ENCODE measurements at places on chromosomes 5 and 9. TPM values are rescaled to one million over a fixed set of nuclear protein-coding genes. Genes with fewer than 3 reads are reported as not detected.

Gene MED7
- 7.0 TPM for total RNA-seq

Gene GM2A
- 4.1 TPM for total RNA-seq

GRCh38 chr5:72543365-72543764 lies 36.2 kb upstream of the ZNF366 start:
- H3K27me3 ChIP-seq, result no peaks in the 10 kb centered on the region
- H3K4me3 ChIP-seq, result no peak overlapping the region
- DNase-seq, result no peak
- H3K36me3 ChIP-seq, result no peaks in the 10 kb centered on the region
- H3K27ac ChIP-seq, result no peak overlapping the region

DNA sequence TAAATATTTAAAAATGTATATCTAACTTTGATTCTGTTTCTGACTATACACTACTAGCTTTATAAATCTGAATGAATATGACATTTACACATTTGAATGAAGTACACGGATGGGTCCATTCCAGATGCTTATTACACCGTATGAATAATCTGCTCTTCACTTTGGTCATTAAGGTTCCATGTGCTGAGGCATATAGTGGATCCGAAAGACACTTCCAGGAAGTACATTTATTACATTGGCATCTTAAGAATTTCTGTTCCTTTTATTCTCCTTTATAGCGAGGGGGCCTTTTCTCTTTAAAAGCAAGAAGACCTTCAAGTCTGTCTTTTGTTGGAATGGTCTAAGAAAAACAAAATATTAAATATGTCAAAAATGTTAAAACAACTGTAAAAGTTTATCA lies 147.6 kb downstream of the AUH start:
- H3K27ac ChIP-seq, result no peak overlapping the region
- peaks cover 3% of the 10 kb centered on the region for H3K4me1 ChIP-seq
- no peak overlapping the region for H3K4me3 ChIP-seq
- DNase-seq, result no peak

DNA sequence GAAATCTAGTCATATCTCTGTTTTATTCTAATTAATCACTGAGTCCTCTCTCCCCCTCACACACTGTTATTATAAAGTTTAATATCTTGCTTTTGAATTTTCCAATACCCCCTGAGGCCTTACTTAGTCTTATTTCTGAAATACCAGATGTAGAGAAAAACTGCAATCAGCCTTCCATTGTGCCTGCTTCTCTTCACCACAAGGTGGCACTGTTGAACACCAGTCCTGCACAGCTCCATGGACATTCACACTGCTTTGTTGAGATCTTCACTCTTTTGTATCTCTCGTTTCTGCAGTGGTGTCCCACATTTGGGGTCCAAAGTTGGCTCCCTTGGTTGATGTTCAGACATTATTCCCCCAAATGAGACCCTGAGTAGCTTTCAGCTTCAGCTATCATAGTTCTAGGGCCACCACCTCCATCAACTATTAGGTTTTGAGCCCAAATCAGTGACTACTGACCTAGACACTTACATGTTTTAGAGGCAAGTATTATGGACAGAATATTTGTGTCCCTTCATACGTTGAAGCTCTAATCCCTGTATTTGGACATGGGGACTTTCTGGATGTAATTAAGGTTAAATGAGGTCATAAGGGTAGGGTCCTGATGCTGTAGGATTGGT lies 24.3 kb downstream of the BOD1 start:
- H3K4me3 ChIP-seq, result no peak overlapping the region
- H3K27ac ChIP-seq, result no peak overlapping the region
- no peaks in the 10 kb centered on the region for H3K4me1 ChIP-seq

- peaks cover 39% of the 10 kb centered on the region for H3K4me1 ChIP-seq
- no peak overlapping the region for H3K4me3 ChIP-seq
Observed at GRCh38 chr5:96946381-96946780, 10.5 kb downstream of the LNPEP start.

DNA sequence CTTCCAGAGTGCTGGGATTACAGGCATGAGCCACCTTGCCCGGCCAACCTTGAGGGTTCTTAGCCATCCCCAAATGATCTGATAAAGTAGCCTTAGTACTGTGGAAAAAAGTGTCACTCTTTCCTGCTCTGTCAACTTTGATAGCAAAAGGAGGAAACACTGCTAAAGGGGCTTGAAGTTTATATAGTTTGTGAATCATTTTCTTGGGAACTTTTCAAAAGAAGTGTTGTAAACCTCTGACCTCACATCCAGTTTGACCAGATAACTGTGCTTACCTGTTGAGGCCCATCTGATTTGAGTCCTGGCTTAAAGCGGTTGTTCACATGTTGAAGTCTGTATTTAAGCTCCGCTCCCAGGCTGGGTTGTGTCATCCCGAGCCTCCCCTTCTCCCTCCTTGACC lies 303.3 kb downstream of the DOCK8 start:
- H3K36me3 ChIP-seq, result no peaks in the 10 kb centered on the region
- H3K4me3 ChIP-seq, result no peak overlapping the region
- H3K27me3 ChIP-seq, result no peaks in the 10 kb centered on the region
- no peak for DNase-seq
- peaks cover 31% of the 10 kb centered on the region for H3K4me1 ChIP-seq

GRCh38 chr9:128625391-128626146 lies 31.1 kb downstream of the DYNC2I2 start:
- H3K4me1 ChIP-seq, result no peaks in the 10 kb centered on the region
- DNase-seq, result no peak
- H3K4me3 ChIP-seq, result no peak overlapping the region
- H3K27ac ChIP-seq, result no peak overlapping the region
- peaks cover 98% of the 10 kb centered on the region for H3K36me3 ChIP-seq

Data from CD4-positive, alpha-beta T cell (primary cell).